ENCODE measurements at places on chromosomes 13 and 19.
A peak's percentile ranks its signal among the peaks of the same experiment; 100 is the strongest.

GRCh38 chr13:72585254-72585653 lies 142.2 kb downstream of the MZT1 start:
- no peak for DNase-seq

DNA sequence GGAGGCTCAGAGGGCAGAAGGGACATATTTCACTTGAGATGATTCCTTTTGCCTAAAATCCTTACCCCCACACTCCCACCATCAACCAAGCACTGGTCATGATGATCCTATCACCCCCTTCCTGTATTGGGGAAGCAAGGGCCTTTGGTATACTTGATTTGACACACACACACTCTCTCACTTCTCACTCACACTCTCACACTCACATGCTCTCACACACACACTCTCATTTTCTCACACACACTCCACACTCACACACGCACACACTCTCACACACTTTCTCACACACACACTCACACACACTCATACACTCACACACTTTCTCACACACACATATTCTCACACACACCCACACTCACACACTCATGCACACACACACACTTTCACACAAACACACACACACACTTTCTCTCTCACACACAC lies 8.6 kb downstream of the RGCC start:
- no peak for DNase-seq

DNA sequence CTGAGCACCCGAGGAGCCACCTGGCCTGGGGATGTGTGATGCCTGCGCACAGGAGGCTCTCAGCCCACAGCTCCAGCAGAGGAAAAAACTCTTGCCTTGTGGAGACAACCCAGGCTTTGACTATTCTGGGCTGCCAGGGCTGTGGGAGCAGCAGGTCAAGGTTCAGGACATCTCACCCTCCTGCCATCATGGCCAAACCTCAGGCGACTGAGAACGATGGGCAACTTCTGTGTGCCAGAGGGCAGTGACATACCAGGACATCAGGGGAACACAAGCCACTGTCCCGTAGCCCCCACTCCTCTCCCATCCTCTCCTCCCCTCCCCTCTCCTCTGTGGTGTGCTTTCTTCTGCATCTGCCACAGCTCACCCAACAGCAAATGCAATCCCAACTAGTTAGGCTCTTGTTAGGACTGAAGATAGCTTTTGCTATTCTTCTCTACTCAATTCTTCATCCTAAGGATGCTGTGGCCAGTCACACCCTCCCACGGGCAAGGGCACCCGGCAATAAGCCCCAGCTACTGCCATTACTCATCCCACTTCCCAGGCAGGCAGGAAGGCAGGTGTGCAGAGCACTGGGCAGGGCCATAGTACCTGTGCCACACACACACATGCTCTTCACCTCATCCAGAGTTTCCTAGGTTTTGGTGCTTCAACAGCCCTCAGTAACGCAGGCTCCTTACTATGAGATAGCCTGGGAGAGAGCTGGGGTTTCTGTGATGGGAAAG lies 16.8 kb downstream of the ELL start:
- DNase-seq: no peak

GRCh38 chr19:49097453-49098288 lies 12.4 kb downstream of the SNRNP70 start:
- DNase-seq: peak; percentile 70

DNA sequence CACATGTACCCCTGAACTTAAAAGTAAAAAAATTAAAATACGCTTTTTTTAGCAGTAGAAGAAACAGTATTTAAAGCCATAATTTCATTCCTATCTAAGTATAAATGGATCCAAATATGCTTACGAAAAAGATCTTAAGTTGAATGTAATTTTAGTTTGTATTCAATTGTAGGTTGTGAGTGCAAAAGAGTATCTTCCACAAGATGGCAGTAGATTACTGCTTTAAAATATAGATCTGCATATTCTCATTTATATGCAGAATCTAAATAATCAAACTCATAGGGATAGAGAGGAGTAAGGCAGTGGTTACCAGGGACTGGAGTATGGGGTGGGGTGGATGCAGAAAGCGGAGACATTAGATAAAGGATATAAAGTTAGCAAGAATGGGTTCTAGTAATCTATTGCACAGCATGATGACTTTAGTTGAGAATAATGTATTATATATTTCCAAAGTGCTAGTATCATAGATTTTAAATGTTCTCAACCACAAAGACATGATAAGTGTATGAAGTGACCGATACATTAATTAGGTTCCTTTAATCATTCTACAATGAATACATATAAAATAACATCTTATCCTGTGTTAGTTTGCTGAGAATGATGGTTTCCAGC lies 14.2 kb downstream of the OR7A17 start:
- DNase-seq: peak; percentile 4

DNA sequence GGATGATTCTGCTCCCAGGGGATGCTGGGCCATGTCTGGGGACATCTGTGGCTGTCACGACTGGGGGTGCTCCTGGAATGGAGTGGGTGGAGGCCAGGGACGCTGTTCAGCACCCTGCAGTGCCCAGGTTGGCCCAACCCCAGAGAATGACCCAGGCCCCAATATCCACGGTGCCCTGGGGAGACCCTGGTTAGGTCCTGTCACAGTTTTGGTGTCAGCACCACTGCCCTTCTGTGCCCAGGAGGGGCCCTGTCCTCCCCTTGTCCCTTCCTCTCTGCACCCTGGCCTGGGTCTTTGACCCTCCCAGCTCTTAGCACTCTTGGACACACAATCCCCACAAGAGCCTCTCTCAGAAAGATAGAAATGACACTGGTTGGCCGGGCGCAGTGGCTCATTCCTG lies 85.3 kb downstream of the GADD45B start:
- DNase-seq: no peak

- no peak for DNase-seq
Measured at GRCh38 chr13:50376895-50377575, 361.8 kb downstream of the KCNRG start.

- DNase-seq: no peak
Measured at GRCh38 chr13:114077099-114077932, 55.1 kb downstream of the RASA3 start.

DNA sequence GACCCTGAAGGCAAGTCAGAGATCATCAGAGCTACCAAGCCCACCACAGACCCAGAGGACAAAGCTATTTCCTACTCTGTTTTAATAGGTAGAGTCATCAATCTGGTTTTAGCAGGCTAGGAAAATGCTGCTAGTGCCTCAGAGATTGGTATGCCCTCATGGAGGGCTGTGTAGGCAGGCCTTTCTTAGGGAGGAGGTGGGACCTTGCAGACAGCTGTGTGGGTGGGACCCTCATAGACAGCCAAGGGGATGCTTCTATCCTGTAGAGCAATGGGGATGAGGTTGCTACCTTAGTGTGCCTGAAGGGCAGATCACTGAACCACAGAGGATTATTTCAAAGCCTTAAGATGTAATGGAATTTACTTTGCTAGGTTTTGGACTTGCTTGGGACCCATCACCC lies 534.9 kb upstream of the KLF12 start:
- no peak for DNase-seq

- DNase-seq: no peak
Measured at GRCh38 chr13:26412263-26412662, 145.2 kb upstream of the WASF3 start.

GRCh38 chr13:95642999-95643398 lies 1.5 kb downstream of the DZIP1 start:
- peak; percentile 9 for DNase-seq

GRCh38 chr13:100442095-100442832 lies 146.3 kb downstream of the GGACT start:
- DNase-seq: no peak

DNA sequence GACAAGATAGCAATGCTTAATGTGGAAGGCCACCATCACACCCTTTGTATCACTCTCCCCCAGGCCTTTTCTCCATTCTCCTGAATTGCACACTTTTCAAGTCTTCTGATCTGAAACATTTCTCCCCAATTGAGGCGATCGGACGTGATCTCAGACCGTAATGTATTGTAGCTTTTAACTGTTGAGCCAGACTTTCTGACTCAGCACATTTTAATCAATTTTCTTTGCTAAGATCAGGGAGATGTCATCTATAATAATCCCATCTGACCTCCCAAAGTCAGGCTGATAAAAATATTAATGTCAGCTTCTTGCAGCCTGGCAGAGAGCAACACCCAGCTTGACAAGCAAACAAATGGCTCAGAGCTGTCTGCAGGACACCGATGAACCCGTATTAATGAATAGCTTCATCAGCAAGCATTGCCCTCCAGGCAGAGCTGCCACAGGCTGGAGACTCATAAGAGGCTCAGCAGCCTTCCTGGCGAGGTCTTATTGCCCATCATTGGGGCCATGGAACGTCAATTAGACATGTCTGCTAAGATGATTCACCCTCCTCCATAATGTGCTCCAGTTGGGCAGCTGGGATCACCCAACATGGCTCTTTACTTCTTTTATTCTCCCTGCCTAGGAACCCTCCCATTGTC lies 60.2 kb upstream of the UQCRFS1 start:
- DNase-seq: no peak

- DNase-seq: no peak
Measured at GRCh38 chr13:24218977-24219376, 58.5 kb downstream of the SPATA13 start.

- no peak for DNase-seq
Measured at GRCh38 chr13:52921194-52921593, 72.8 kb upstream of the PCDH8 start.

- DNase-seq: no peak
Measured at GRCh38 chr13:87878706-87879105, 207.5 kb downstream of the SLITRK5 start.

GRCh38 chr13:38321654-38322053 lies 28.0 kb upstream of the UFM1 start:
- DNase-seq: no peak

DNA sequence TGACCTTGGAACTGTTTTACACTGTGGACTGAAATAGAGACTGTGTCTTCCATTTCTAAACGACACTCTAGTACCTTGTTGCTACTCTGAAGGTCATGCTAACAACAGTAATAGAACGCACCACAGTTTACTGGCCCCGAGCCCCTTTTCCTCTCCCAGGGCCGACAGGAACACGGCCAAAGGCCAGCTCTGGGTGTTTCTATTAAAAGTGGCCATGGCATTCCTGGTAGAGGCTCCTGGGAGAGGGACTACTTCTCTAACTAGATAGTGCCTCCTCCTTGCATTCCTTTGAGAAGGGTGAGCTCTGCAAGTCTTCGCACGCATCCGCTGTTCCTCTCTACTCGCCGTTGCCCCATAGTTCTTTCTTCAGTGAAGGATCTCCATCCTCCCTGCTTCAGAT lies 18.7 kb upstream of the SIAH3 start:
- no peak for DNase-seq

DNA sequence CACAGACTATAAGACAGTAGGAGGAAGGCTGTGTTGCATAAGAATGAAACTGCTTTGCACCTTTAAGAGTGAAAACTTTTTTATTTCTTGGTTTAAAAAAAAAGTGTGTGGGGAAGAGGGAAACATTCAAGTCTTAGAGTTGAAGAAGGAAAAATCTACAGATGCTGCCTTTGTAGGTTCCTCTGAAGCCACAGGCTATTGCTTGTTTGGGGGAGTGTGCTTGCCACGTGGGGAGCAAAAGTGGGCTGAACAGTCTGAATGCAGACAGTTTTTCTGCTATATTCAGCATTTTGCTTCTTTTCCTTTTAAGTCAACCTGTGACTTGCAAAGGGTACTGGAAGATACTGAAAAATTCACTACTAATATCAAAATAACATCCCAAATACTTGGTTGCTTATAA lies 36.9 kb downstream of the EFNB2 start:
- no peak for DNase-seq

DNA sequence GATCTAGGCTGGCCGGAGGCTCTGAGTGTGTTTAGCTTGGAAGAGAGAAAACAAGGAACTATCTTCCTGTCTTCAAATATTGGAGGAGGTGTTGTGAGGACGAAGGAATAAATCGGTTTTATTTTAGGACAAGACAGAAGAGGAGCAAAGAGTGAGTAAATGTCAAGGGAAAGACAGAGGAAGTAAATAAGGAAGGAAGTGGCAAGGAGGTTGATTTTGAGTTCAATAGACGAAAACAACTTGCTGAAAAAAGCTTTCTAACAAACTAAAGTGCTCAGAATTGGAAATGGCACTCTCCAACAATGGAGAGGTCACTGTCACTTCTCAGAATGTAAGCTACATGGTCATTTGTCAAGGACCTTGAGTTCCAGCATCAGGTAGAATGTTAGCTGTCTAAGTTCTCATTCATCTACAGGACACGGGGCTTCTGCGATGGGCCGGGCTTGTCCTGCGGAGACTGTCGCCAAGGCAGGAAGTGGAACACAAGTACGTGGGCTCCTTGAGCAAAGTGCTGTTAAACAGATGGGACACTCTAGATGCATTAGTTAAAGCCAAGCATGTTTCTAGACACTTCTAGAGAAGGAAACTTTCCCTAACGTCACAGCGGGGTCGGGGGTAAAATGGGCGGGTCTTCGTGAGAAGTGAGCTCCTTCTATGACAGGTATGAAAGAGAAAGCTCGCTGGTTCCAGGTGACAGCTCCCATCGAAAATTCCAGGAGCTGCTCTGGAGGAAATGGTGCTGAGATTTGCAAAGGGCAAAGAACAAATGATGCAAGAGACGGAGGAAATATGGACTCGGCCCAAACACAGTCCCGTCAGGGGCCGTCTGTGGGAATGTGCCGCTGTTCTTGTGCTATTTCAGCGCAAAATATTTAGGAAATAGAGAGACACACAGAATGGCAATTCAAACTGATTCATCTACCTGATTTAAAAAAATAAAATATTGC lies 103.9 kb upstream of the UBL3 start:
- DNase-seq: no peak

- no peak for DNase-seq
Measured at GRCh38 chr13:113432506-113433270, 20.6 kb downstream of the ADPRHL1 start.

GRCh38 chr13:30191491-30192100 lies 115.8 kb downstream of the KATNAL1 start:
- DNase-seq: peak; percentile 11

GRCh38 chr19:2282062-2282861 lies at the start of gene PEAK3:
TSS of gene PEAK3 (minus strand) at chr19:2282175. CDS start at chr19:2280931, 1,244 bp downstream.
- peak; percentile 50 for DNase-seq

DNA sequence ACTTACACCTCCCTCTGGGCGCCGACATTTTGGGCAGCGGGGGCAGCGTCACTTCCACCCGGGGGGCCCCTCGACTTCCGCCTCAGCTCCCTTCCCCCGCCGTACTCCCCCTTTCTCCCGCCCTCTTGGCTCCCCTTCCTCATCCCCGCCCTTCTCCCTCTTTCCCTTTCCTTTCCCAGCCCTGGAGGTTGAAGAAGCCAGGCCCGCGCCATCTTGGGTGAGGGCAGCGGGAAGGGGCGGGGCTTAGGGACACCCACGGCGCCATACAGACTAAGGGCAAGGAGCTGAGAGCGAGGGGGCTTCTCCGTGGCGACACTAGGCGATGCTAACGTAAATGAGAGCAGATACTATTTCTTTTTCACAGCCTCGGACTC lies at the start of gene FIZ1:
FIZ1 (minus strand) TSS at position 50 of the 374 bp plus-strand sequence. CDS start 1,652 bp downstream, outside the sequence.
- DNase-seq: peak; percentile 99

- DNase-seq: no peak
Measured at GRCh38 chr19:16016226-16017137, 59.8 kb upstream of the TPM4 start.

DNA sequence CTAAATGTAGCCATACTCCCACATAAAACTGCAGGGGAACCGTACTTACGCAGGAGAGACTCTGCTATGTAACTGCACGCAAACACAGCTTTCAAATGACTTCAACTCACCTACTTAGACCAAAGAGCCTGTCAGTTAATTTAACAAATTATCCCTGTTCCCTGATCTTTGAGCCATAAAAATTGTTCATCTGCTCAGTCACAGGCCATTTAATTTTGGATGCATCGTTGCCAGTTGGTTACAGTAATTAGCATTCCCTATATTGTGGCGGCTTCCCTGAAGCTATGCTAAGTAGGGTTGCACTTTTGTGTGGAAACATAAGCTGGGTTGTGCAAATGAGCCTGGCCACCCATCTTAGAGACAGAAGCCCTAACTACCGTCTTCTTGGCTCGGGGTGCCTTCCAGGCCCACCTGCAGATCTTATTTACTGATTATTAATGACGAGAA lies 21.2 kb upstream of the OBI1 start:
- DNase-seq: no peak
